CD4-positive, alpha-beta T cell treated with Interleukin-6 for 4 hours (primary cell): ENCODE measurements at places on chromosomes 4 and X.

GRCh38 chr4:89823416-89823815 lies 13.5 kb downstream of the SNCA start:
- DNase-seq: no peak

DNA sequence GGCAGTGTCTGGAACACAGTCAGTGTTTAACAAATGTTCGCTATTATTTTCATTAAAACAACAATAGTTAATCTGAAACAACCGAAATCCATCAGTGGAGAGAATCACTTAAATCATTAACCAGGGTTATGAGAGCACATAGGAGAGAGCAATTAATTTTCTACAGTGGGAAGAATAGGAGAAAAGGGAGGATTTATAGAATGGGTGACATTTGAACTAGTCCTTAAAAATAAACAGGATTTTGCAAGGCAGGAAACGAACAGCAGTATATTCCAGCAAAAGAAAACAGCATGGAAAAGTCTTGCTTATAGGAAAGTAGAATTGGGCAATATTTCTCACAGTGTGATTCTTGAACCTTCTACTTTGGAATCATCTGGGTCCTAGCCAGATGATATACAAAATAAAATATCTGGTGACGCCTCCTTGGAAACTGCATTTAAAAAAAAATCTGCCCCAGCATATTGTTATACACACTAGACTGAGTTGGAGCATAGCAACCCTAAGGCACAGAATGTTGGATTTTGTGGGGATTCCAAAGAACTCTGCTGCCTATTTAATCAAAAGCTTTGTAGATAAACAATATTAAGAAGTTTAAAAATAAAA lies 56.1 kb downstream of the INTS12 start:
- no peak for DNase-seq

- DNase-seq: no peak
These were observed 8.5 kb upstream of the GYG2 start for GRCh38 chrX:2820136-2820771.

GRCh38 chrX:27583976-27584375 lies 6.2 kb upstream of the DCAF8L2 start:
- no peak for DNase-seq

DNA sequence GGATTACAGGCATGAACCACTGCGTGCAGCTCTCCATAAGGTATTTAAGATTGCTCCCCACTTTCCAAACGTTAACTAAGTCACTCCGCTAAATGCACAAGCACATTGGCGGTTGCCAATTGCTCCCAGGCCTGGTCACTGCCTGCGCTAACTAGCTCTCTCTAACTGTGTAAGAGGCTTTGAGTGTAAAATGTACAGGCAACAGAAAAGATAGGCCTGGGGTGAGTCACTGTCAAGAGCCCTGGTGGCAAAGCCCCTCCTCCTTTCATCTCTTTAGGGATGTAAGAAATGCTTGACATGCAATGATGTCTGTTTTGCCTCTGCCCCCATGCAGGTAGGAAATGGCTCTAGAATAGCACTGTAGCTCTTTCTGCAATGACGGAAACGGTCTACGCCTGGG lies 329.7 kb upstream of the GATB start:
- DNase-seq: peak; percentile 56

DNA sequence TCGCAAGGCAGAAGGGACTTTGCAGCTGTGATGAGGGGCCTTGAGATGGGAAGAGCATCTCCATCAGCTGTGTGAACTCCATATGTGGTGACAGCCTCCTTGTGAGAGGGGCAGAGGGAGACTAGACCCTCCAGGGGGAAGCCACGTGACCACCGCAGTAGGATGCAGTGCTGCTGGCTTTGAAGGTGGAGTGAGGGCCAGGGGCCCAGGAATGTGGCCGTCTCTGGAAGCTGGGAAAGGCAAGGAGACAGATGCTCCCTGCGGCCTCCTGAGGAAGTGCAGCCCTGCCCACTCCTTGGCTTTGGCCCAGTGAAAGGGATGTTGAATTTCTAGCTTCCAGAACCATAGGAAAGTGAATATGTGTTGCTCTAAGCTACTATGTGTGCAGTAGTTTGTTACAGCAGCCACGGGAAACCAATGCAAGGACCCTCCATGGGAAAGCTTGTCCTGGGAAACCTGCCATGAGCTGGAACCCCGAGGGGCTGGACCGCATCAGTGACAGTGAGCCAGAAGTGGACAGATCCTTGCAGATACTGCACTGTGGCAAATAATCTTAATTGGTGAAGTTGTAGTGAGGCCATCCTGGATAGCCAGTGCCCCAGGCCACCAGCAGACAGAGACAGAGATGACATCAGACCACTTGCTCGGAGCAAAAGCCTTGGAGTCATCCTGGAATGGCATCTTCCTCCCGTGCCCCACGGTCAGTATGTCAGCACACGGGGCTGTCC lies 35.4 kb upstream of the SORCS2 start:
- DNase-seq: no peak

GRCh38 chr4:153476829-153477574 lies 10.8 kb downstream of the TMEM131L start:
- no peak for DNase-seq

DNA sequence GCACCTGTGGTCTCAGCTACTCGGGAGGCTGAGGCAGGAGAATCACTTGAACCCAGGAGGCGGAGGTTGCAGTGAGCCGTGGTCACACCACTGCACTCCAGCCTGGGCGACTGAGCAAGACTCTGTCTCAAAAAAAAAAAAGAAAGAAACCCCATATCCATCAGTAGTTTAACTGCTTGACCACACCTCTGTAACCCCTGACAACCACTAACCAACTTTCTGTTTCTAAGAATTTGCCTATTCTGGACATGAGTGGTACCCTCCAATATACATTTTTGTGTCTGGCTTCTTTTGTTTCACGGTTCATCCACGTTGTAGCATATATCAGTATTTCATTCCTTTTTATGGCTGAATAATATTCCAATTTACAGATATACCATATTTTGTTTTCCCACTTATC lies 9.1 kb downstream of the PPAT start:
- no peak for DNase-seq

GRCh38 chr4:20698382-20698781 lies 1.9 kb upstream of the PACRGL start:
- DNase-seq: no peak

- peak; percentile 48 for DNase-seq
These were observed 6.8 kb upstream of the TCEANC start for GRCh38 chrX:13646154-13646549.

DNA sequence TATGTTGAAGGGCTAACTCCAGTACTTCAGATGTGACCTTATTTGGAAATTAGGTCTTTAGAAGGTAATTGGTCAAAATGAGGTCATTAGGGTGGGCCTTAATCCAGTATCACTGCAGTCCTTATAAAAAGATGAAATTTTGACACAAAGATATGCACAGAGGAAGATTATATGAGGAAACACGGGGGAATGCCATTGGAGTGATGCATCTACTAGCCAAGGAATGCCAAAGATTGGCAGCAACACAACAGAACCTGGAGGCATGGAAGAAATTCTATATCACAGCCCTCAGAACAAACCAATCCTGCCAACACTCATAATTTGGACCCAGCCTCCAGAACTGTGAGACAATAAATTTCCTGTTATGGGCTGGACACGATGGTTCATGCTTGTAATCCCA lies 17.6 kb downstream of the TRIM61 start:
- no peak for DNase-seq

GRCh38 chr4:154049457-154050181 lies 260.7 kb upstream of the SFRP2 start:
- DNase-seq: no peak

- no peak for DNase-seq
These were observed 888.0 kb downstream of the TRAM1L1 start for GRCh38 chr4:116197317-116197809.

DNA sequence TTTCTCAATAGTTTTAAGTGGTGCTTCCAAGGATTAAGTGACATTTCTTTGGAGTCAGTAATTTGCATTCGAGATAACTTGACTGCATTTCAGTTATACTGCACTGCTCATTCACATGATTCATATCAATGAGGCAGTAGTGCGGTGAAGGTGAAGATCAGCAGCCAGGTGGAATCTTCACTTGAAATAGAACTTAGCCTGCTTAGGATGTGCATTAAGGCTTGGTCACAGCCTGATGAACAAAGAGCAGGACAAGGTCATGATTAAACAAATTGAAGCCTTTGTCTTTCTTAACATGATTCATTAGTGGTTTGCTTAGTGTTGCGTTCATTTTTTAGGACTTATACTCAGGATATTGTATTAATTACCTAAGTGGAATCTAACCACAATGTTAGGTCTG lies 212.1 kb upstream of the GALNTL6 start:
- DNase-seq: no peak

DNA sequence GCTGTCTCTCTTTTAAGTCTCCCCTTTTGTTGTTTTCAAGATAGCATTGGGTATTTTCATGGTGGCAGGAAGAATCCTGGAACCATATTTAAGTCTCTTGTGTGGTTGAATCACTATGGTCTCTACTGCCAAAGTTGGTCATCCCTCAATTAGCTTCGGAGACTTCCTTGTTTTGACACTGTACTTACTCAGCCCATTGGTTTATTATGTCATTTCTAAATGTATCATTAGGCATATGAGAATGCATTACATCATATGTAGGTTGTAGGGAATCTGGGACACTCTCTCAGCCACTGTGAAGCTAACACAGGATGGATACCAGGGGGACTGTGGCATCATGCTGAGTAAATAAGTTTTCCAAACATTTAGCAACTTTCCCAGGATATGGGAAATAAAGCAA lies 211.8 kb downstream of the DTHD1 start:
- DNase-seq: no peak

GRCh38 chr4:169233691-169234090 lies 37.1 kb downstream of the SH3RF1 start:
- DNase-seq: no peak

GRCh38 chr4:122086338-122087065 lies 65.6 kb upstream of the BLTP1 start:
- DNase-seq: no peak

GRCh38 chr4:65170768-65171514 lies 499.3 kb downstream of the EPHA5 start:
- DNase-seq: no peak

GRCh38 chr4:174907508-174907907 lies 10.7 kb upstream of the ADAM29 start:
- no peak for DNase-seq

DNA sequence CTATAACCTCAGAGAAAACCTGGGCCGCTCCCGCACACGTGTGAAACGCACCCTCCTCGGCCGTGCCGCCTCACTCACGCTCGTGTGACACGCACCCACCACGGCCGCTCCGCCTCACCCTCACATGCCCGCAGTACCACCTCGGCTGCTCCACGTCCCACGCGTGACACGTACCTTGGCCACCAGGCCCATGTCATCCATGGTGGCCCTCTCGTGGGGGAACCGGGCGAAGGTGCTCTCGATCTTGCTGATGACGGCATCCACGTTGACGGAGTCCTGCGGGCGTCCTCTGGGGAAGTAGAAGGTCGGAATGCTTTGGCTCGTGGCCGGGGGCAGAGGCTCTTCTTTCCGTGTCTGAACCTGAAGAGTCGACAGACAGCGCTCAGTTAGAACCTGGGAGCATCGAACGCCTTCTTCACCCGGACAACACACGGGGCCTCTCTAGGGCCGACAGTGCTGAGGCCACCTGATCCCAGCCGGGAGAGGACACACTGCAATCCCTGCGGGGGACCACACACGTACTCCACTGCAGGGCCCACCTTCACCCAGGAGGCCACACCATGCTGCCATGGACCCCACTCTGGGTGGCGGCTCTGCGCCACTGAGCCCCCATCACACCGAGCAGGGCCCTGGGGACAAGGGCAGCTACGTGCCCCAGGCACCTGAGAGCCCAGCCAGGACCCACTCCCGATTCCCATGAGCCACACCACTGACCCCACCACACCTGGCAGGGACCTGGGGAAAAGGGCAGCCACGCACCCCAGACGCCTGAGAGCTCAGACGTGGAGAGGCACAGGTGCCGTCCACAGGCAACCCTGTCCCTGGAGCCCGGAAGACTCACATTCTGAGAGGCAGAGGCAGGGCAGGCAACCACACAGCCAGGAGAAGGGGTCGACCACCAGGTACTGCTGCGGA lies 25.2 kb downstream of the PPP2R3B start:
- DNase-seq: no peak

- no peak for DNase-seq
These were observed 47.3 kb downstream of the JAKMIP1 start for GRCh38 chr4:6152869-6153705.
